ENCODE measurements at places on chromosomes 13 and 19. TPM values are rescaled to one million over a fixed set of nuclear protein-coding genes. Genes with fewer than 3 reads are reported as not detected.

DNA sequence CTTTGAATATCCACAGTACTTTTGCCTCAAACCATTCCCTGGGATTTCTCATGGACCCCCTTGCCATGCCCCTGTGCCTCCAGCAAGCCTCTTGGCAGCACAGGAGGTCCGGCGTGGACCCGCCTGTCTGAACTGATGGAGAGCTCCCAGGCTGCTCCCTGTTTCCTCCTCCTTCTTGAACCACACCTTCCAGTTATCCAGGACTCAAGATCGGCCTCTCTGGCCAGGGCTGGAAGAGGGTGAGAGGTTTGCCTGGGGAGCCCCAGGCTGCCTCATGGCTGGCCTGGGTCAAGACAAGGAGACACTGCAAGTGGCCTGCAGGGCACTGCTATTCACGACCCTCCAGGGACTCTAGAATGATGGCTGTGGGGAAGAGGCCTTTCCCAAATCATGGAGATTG, 93.6 kb upstream of the WASF3 start:
- DNase-seq: no peak

DACT3 gene
- 1.2 TPM for total RNA-seq

DNA sequence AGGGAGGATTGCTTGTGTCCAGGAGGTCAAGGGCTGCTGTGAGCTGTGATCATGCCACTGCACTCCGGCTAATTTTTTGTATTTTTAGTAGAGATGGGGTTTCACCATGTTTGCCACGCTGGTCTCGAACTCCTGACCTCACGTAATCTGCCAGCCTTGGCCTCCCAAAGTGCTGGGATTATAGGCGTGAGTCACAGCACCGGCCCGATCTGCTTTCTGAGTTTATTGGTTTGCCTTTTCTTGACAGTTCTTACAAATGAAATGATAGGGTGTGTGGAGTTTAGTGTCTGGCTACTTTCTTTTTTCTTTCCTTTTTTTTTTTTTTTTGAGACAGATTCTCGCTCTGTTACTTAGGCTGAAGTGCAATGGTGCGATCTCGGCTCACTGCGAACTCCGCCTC, 848 bp downstream of the C19orf44 start:
- DNase-seq: no peak

DNA sequence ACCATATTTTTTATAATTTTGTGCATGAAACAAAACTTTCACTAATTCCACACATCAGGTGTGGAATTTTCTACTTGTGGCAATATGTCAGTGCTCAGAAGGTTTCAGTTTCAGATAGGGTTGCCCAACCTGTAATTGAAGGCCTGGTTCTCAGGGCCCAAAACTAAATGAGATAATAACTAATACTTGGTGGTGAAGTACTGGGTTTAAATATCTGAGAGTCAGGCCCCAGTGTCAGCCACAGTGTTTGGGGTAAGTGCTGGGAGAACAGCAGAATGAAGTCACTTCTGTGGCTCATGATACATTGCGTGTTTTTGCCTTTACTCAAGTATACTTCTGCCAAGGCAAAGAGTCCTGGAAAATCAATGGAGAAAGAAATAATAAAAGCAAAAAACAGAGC, 5.6 kb downstream of the SAFB start:
- DNase-seq: no peak

GRCh38 chr19:4909156-4909896, at the start of gene UHRF1:
TSS of gene UHRF1 (plus strand) at chr19:4909501. CDS start at chr19:4910886, 1,385 bp downstream.
- DNase-seq: no peak

DNA sequence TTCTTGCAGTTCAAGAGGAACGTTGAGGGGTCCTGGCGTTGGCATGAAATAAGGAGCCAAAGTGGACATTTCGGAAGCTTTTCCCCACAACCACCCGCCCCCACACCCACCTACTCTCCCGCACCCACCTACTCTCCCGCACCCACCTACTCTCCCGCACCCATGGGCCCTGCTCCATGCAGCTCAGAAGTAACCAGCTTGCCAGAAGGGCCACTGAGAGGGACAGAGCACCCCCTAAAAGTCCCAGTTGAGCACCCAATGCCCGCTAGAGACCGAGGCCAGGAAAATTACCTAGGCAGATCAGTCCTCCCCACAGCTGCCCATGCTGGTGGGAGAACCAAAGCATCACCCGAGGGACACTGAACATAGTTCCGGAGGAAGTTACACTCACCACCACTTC, 11.8 kb downstream of the VSTM2B start:
- DNase-seq: no peak

DNA sequence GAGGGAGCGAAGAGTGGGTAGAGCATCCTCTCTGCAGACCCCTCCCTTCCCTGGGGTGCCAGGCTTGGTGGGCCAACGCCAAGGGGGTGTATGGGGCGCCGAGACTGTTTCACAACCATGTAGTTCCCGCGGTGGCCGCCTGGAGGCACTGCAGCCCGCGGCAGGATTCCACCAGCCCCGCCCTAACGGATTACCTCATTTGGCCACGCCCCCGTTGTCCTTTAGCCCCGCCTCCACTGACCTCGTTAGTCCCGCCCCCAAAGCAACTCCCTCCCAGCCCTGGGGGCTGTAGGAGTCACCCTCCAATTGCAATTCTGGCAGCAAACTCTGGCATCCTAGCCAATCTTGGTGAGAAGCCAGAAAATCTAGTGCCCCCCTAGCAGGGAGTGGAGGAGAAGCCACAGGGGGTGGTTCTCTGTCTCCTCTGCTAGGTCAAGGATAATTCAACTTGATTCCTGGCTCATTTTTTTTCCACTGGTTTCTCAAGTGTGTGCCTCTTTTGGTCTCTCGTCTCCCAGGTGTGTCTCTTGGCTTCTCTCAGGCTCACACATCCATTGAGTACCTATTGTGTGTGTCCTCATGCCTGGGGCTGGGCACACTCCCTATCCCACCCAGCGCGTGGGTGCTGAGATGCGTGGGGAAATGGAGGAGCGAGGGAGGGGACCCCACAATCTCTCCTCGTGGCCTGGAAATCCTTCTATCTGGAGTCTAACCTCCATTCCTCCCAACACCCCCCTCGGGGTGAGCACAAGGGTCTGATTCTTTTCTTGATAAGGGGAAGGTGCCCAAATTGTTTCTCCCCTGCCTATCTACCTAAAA, 2.0 kb downstream of the OLFM2 start:
- peak; percentile 82 for DNase-seq

DNA sequence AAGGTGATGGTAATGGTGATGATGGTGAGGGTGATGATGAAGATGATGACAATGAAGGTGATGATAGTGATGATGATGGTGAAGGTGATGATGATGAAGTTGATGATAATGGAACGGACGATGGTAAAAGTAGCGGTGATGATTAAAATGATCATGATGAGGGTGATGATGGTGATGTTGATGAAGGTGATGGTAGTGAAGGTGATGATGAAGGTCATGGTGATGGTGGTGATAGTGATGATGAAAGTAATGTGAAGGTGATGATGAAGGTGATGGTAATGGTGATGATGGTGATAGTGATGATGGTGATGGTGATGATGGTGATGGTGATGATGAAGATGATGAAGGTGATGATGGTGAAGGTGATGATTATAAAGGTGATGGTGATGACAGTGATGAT, 66.1 kb downstream of the MBD3L2B start:
- DNase-seq: no peak

DNA sequence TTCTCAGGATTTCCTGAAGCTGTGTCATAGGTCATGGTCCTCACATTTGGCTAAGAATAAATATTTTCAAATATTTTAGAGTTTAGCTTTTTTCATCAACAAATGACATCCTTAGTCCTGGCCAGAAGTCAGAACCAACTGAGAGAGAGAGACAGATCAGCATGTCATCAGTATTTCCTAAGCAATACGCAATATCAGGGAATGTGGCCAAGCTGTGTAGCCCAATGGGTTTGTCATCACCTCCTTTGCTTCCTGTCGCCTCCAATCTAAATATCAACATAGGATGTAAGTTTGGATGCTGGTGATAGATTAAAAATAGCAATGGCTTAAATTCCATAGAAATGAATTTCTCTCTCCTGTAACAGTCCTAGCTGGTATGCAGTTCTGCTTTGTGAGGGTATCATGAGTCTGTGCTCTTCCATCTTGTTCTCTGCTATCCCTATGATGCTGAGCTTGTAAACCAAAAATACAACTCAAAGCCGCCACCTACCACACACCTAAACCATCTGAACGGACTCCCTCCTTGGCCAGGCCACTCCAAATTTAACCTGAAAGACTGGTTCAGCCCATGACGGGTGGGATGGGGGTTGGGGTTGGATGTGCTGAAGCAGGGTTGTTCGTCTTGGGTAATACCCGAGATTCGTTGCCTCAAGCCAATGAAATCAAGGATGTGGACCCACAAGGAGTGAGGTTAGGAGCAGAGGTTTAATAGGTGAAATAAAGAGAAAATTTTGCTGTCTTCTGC, 10.0 kb upstream of the IGSF23 start:
- no peak for DNase-seq

- no peak for DNase-seq
These were observed 23.3 kb downstream of the RBM26 start for GRCh38 chr13:79382545-79383275.

- no peak for DNase-seq
These were observed 9.3 kb downstream of the ZNF787 start for GRCh38 chr19:56111601-56112312.

- peak; percentile 26 for DNase-seq
These were observed 16.4 kb upstream of the ZNF14 start for GRCh38 chr19:19749117-19749907.

ZNF808 gene
- total RNA-seq: 6.2 TPM

DNA sequence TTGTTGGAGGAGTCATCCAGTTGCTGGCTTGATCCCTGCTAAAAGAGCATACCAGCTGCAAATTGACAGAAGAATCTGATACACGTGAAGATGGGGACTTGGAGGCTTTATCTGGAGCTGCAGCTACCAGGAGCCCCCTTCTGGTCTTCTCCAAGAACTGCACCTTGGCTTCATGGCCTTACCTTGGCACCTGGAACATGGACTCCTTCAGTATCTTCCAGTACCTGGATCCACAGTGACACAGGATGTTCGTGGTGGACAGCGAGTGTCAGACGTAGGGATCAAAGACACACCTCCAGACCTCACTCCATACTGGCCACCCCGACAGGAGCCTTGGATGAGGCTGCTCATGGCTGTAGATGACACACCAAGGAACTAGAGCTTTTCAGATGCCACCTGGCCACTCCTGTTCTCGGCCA, 9.9 kb upstream of the ACSBG2 start:
- DNase-seq: peak; percentile 75

DNA sequence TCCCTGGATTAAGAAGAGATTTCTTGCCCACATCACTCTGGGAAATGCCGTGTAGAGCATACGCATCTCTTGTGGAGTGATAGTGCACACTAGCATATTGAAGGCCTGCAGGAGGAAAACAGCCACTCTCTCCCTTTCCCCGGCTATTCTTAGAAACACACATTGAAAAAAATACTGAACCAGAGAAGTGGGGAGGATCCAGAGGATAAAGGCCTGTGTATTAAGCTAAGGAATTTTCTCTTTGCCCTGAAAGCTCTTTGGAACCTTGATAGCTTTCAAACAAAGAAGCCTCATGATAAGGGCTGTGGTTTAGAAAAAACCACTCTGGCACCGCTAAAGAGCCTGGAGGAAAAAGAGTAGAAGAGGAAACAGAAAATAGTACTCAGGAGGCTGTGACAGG, 386.1 kb upstream of the NBEA start:
- no peak for DNase-seq

SERPINE3 gene
- total RNA-seq: not detected

GRCh38 chr19:13051557-13052165, 51.0 kb downstream of the LYL1 start:
- DNase-seq: no peak

LILRB4 gene
- total RNA-seq: 1.9 TPM

DNA sequence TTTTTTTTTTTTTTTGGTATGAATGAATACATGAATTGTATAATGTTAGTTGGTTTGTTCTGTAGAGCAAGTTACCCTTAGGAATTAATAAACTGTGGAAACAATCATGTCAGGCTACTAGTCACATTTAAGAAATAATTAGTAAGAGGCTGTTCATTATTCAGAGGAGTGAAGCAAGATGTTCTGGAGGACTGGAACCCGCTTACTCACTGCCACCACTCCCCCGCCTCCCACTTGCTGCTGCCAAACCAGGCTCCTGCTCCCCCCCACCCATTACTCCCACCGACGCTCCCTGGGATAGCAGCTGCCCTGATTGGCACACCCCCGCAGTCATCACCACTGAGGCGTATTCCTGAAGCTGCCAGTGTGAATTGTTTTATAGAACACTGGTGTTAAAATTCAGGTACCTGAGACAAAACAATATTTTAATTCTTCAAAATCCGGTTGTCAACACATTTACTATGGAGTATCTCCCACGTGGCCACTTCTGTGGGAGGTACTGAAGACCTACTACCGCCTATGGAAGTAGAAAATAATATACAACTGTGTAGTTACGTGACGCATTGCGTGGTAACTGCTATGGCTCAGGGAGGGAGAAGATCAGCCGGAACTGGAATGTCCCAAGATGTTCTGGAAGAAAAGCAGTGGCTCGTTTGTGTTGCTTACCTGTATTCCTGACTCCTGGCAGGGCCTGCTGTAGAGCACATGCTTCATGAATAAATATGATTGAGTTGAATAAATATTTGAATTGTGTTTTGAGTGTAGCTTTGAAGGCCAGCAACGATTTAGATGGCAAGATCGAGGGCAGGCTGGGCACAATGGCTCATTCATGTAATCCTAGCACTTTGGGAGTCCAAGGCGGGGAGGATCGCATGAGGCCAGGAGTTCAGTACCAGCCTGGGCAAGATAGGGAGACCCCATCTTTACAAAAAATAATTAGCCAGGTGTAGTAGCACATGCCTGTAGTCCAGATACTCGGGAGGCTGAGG, 1.7 kb downstream of the DPY19L3 start:
- no peak for DNase-seq

DNA sequence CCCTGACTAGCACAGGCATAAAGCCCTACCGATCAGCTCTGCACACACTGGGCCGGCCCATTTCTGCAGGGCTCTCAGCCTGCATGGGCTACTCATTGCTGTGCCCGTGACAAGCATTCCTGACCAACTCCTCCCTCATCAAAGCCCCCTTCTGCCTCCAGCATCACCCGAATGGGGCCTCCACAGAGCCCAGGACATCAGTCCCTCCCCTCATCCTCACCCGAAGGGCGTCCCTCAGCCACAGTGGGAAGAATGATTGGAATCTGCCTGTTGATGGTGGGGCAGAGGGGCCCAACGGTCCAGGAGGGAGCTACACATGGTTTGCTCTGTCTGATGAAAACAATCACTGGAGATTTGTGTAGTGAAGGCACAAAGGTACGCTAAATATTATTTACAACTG, 43.8 kb downstream of the SERP2 start:
- DNase-seq: no peak

ZNF426 gene
- 2.9 TPM for total RNA-seq

LSM14A gene
- total RNA-seq: 34.1 TPM

SHD gene
- total RNA-seq: 8.8 TPM

DNA sequence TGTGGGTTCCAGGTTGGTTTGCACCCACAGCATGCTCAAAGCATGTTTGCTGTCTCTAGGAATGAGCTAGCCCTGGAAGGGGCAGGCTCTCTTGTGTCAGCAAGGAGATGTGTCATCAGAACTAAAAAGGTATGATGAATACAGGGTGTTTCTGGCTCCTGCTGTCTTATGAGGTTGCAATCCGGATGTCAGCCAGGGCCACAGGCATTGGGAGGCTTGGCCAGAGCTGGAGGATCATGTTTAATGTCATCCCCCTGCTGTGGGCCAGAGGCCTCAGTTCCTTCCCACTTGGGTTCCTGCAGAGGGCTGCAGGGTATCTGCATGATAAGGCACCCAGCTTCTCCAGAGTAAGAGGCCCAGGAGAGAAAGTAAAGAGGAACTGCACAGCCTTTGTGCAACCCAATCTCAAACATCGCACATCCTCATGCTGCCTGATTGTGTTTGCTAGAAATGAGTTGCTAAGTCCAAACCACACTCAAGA, 193.6 kb downstream of the COL4A1 start:
- peak; percentile 38 for DNase-seq

Measured in left lobe of liver (tissue), 2 donors.